H1 (cell line): ENCODE measurements at places on chromosomes 11 and 22. TPM values are rescaled to one million over a fixed set of nuclear protein-coding genes. Genes with fewer than 3 reads are reported as not detected.

- DNase-seq = no peak
- H3K4me3 ChIP-seq = no peak overlapping the region
- no peaks in the 10 kb centered on the region for H3K27me3 ChIP-seq
- H3K36me3 ChIP-seq = no peaks in the 10 kb centered on the region
These were observed 42.0 kb downstream of the TCF20 start for GRCh38 chr22:42228483-42228882.

Gene MYO18B
- total RNA-seq = 0.67 and 0.78 TPM in 2 replicates

Gene KCNJ1
- 0.15 and 0.17 TPM in 2 replicates for total RNA-seq

GRCh38 chr11:1853376-1854131, 670 bp downstream of the LSP1 start:
- no peak overlapping the region for H3K4me3 ChIP-seq
- H3K4me1 ChIP-seq = no peaks in the 10 kb centered on the region
- no peak overlapping the region for H3K27ac ChIP-seq
- H3K36me3 ChIP-seq = no peaks in the 10 kb centered on the region

Gene ADAMTS8
- total RNA-seq = 15.5 and 16.6 TPM in 2 replicates

DNA sequence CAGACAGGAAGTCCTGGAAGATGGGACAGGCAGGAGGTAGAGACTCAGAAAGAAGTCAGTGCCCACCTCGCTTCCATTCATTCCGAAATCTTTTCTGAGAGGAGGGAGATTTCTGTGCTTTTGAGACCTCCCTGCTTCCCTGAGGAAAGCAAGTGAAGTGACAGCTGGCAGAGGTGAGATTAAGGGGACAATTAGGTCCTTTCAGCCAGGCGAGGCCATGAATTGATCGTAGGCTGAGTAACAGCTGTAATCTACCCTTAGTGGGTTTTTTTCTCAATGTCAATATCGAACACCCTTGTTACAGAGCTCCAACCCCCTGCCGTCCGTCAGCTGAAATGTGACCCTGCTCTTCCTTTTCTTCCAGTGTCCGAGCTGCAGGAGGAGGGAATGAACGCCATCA, 96.0 kb downstream of the PARVA start:
- DNase-seq = no peak
- no peak overlapping the region for H3K4me3 ChIP-seq
- no peak overlapping the region for H3K27ac ChIP-seq

- no peaks in the 10 kb centered on the region for H3K27me3 ChIP-seq
- H3K36me3 ChIP-seq = no peaks in the 10 kb centered on the region
- no peak overlapping the region for H3K27ac ChIP-seq
- H3K4me1 ChIP-seq = peaks cover 2% of the 10 kb centered on the region; the same call in 1 of the 2 replicates
These were observed 68.3 kb upstream of the SLC6A5 start for GRCh38 chr11:20530942-20531703.

Gene GGT1
- 14.0 and 14.4 TPM in 2 replicates for total RNA-seq

DNA sequence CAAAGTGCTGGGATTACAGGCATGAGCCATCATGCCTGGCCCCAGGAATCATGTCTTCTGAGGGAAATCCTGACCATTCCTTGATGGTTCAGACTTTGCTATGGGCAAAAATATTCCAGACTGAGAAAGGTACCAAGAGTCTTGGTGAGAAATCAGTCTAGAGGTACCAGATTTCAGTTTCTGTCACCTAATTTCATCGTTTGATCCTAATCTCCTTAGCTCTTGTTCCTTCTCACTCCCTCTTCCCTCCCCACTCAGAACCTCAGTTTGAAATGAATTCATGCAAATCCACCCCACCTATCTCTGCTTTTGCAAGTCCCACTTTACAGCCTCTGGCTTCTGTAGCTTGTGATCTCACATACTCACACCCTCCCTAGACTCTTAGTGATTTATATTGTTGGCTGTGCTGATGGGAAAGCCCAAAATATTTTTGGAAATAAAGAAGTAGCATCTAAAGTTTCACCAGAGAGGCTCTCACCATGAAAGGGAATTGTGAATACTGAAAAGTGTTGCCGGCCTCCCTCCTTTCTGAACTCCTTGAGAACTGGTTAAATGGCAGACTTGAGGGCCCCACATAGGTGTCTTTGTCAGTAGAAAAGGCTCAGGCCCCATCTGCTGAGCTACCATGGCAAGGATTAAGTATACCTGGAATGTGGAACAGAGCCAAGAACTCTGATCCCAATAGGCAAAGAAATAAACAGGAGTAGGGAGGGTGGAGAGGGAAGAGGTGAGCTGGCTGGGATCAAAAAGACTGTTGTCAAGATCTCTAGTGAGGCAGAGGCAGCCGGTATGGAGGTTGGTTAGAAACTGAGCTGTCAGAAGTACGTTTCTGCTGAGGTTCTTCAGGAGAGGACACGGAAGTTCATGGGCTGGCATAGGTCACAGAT, 190.5 kb upstream of the MTMR2 start:
- no peaks in the 10 kb centered on the region for H3K4me1 ChIP-seq
- no peak for DNase-seq
- H3K4me3 ChIP-seq = no peak overlapping the region
- no peaks in the 10 kb centered on the region for H3K27me3 ChIP-seq
- H3K27ac ChIP-seq = no peak overlapping the region

Gene OR51E1
- not detected in 2 replicates for total RNA-seq

- H3K36me3 ChIP-seq = peaks cover 13% of the 10 kb centered on the region
- H3K4me3 ChIP-seq = no peak overlapping the region
- H3K27ac ChIP-seq = no peak overlapping the region
- no peaks in the 10 kb centered on the region; the same call in 1 of the 2 replicates for H3K4me1 ChIP-seq
- H3K27me3 ChIP-seq = no peaks in the 10 kb centered on the region
These were observed 8.6 kb downstream of the MCAT start for GRCh38 chr22:43134553-43134952.

Gene VSIG10L2
- not detected in 2 replicates for total RNA-seq

GRCh38 chr22:46036558-46037408, 59.8 kb upstream of the WNT7B start:
- H3K4me1 ChIP-seq = peaks cover 22% of the 10 kb centered on the region
- peak overlapping the region; percentile 82 for H3K4me3 ChIP-seq
- DNase-seq = no peak
- no peaks in the 10 kb centered on the region for H3K36me3 ChIP-seq
- H3K27ac ChIP-seq = no peak overlapping the region
- H3K27me3 ChIP-seq = no peaks in the 10 kb centered on the region

DNA sequence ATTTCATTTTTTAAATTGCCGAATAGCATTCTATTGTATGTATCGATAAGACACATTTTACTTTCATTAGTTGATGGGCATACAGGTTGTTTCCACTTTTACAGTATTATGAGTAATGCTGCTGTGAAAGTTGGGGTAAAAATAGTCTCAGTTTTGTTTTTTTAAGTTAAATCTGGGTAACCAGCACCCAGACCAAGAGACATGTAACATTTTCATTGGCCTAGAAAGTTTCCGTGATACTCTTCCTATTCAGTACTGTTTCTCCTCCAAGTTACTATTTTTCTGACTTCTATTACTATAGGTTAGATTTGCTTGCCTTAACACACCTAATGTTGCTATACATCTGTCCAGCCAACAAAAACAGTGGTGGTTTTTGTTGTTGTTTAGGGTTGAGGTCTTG, 12.3 kb downstream of the IPO7 start:
- no peak overlapping the region for H3K27ac ChIP-seq
- no peaks in the 10 kb centered on the region for H3K27me3 ChIP-seq
- DNase-seq = no peak

DNA sequence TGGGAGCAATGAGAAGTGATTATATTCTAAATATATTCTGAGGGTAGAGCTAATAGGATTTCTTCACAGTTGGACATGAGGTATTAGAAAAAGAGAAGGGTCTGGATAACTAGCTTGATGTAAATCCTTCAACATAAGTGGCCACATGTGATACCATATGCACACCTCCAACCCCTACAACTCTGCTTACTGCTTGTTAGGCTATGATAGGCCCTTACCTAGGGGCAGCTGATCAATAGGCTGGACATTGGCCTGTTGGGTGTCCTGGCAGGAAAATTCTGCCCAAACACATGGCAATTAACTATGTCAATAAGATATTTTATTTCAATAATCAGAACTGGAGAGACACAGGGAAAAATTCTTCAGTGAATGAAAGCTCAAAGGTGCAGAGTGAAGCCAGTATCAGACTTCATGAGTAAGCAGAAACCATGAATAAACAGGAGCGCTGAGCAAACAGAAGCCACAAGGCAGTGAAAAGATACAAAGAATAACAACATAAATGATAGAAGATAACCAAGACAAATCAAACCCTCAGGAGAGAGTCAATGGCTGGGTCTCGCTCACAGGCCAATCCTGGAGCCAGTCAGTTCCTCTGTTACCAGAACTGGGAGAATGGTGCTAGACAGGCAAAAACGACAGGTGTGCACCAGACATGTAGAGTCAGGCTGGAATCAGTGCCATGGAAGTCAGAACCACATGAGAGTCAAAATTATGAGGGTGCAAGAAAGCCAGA, 46.3 kb upstream of the PSMA1 start:
- H3K27ac ChIP-seq = no peak overlapping the region
- no peak for DNase-seq
- no peaks in the 10 kb centered on the region for H3K4me1 ChIP-seq

DNA sequence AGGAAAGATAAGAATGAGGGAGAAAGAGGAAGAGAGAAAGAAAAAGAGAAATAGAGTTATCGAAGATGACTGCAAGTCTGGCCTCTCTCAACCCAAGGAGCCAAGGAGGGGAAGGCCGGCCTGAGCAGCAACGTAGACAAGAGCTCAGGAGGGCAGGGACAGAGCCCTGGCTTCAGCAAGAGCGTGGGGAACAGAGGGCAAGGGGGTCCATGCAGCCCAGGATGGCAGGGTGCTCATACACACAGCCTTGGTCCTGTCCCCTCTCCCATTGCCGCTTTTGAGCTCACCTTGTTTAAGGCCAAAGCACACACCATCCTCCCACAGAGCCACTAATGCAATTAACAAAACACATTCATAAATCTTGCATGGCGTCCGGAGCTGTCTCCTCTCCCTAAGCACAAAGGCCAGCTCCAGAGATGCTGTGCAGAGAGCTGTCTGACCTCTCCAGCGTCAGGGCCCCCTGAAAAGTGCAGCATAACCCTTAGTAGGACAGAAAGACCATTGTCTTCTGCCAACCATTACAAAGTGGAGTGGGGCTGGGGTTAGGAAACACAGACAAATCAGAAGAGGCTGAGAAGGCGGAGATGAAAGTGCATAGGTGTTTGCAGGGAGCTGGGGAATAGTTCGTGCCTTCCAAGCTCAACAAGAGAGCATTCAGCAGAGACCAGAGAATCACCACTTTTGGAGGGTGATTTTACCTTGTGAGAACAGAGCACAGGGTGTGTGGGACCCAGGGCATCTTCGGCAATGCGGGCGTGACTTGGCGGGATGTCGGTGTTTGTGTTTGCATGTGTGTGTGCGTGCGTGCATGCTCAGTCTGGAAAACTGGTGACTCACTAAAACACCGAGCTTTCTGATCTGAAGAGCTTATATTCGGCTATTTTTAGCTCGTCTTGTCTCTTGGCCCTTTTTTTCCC, 28.2 kb upstream of the JAM3 start:
- no peaks in the 10 kb centered on the region for H3K36me3 ChIP-seq
- DNase-seq = no peak
- H3K4me3 ChIP-seq = no peak overlapping the region
- H3K4me1 ChIP-seq = peaks cover 9% of the 10 kb centered on the region
- no peaks in the 10 kb centered on the region; the same call in 1 of the 2 replicates for H3K27me3 ChIP-seq
- H3K27ac ChIP-seq = no peak overlapping the region; the same call in 1 of the 2 replicates

DNA sequence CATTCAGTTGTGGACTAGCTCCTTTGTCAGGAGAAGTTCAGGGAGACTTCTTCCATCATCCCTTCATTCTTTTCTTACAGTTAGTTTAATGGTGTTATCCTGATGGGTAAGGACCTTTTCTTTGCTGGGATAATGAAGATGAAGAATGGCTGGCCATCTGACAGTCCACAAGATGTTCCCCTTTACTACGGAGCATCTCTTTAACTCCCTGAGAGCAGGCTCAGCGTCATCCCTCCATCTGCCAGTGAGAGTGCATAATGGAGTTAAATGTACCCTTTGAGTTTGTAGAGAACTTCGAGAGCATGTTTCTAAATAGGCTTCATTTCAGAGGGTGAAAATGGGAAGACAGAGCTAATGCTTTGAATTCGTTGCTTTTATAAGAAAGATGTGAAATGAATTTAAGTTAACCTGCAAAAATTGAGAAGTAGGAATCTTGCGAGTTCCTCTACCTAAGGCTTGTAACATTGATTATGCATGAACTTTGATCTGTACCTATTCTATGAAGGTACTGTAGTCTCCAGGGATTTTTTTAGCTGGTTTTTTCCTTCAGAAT, 1.7 kb downstream of the EP300 start:
- no peak overlapping the region for H3K27ac ChIP-seq
- H3K36me3 ChIP-seq = no peaks in the 10 kb centered on the region
- H3K27me3 ChIP-seq = no peaks in the 10 kb centered on the region
- H3K4me3 ChIP-seq = peak overlapping the region; percentile 93

DNA sequence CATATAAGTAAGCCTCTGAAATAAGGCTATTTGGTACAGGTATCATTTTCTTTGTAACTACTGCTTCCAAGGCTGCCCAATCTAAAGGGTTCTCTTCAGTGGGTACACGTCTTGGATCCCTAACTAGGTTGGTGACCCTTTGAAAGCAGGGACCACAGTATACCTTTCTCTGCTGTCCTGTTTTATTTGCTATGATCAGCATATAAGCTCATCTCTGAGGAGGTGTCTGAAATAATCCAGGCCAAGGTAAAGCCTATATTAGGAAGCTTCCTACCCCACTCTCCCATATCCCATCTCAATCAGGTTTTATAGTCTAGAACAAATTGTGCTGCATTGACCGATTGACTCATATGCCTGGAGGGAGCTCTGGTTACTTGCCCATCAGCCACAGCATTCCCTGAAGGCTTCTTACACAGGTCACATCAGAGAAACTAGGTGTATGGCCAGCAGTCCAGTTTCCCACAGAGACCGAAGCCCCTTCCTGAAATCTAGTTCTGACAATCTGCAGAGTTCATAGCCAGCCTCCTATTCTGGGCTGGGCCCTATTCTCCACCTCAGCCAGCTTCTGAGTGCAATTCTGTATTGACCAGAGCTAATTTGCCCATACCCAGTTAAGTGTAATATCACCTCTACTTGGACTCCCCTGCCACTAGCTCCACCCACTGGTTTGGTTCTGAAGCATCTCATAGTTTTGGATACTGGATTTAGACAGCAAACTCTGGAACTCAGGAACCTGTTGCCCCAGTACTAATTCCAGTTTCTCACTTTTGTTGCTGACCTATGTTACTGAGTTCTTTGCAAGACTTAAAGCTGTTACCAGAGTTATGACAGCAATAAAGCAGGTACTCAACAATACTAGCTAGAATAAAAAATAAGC, 62.1 kb upstream of the ARHGAP20 start:
- no peaks in the 10 kb centered on the region for H3K36me3 ChIP-seq
- no peak for DNase-seq
- H3K27me3 ChIP-seq = no peaks in the 10 kb centered on the region
- no peaks in the 10 kb centered on the region for H3K4me1 ChIP-seq

- H3K36me3 ChIP-seq = no peaks in the 10 kb centered on the region
- H3K4me3 ChIP-seq = no peak overlapping the region
- H3K27me3 ChIP-seq = no peaks in the 10 kb centered on the region
- H3K4me1 ChIP-seq = no peaks in the 10 kb centered on the region
These were observed 69.1 kb downstream of the MICAL2 start for GRCh38 chr11:12179531-12179930.

- H3K36me3 ChIP-seq = peaks cover 7% of the 10 kb centered on the region; the same call in 1 of the 2 replicates
- H3K27me3 ChIP-seq = no peaks in the 10 kb centered on the region
- H3K4me1 ChIP-seq = no peaks in the 10 kb centered on the region
- no peak overlapping the region for H3K27ac ChIP-seq
These were observed 11.6 kb downstream of the PICK1 start for GRCh38 chr22:38068641-38069371.

GRCh38 chr11:118334745-118335144, 7.8 kb downstream of the CD3D start:
- H3K4me1 ChIP-seq = no peaks in the 10 kb centered on the region
- no peak overlapping the region for H3K27ac ChIP-seq
- no peak for DNase-seq
